ENCODE measurements at places on chromosomes 6 and 20.

DNA sequence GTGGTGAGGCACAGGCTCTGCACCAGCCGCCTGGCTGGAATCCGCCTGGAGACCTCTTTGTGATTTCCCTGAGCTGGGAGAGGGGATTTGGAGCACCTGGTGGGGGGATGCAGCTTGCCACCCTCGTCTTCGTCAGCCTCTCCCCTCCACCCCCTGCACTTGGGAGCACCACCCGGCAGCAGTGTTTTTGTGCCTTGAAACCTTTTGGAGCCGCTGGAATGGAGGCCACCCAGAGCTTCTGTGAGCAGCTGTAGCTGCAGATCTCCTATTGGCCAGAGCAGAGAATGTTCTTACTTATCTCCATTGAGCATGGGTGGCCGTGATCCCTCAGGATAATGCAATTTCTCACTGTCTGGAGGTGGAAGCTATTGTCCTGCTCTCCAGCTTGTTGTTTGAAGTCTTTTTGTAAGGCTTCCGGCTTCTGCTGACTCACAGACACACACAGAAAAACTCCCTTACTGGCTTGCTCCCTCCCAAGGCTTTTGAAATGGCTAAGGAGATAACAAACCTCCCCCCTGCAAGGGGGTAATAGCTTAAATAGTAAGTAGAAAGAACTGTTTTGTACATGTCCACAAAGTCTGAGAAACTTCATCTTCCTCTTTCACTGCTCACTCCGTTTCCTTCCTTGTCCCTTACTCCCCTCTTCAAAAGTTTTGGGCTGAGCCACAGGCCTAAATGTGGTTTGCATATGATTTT, 271.2 kb downstream of the PRL start:
- H3K27me3 ChIP-seq: no peaks in the 10 kb centered on the region
- peaks cover 22% of the 10 kb centered on the region for H3K4me1 ChIP-seq
- H3K27ac ChIP-seq: peak overlapping the region; percentile 9
- H3K4me3 ChIP-seq: no peak overlapping the region
- DNase-seq: no peak

DNA sequence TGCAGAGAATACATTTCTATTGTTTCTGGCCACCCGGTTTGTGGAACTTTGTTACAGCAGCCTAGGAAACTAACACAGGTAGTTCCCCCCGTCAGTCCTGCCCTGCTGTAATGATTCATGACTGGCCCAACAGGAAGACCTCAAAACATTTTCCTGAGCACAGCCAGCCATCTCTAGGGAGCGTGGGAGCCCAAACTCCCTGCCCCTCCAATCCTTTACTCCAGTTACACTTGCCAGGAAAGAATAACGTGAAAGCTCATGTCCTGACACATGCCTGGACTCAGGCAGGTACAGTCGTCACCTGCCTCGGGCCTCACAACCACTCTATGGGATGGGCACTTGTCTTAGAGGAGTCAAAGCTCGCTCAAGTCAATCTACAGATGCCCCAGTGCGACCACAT, 8.4 kb downstream of the TXNDC5 start:
- peaks cover 31% of the 10 kb centered on the region for H3K36me3 ChIP-seq
- no peak overlapping the region for H3K4me3 ChIP-seq
- no peak overlapping the region for H3K27ac ChIP-seq
- no peaks in the 10 kb centered on the region for H3K27me3 ChIP-seq
- DNase-seq: no peak

GRCh38 chr6:126722411-126722810, 382.5 kb downstream of the CENPW start:
- H3K4me3 ChIP-seq: no peak overlapping the region
- H3K4me1 ChIP-seq: no peaks in the 10 kb centered on the region
- no peak overlapping the region for H3K27ac ChIP-seq
- DNase-seq: no peak
- peaks cover 4% of the 10 kb centered on the region for H3K27me3 ChIP-seq

DNA sequence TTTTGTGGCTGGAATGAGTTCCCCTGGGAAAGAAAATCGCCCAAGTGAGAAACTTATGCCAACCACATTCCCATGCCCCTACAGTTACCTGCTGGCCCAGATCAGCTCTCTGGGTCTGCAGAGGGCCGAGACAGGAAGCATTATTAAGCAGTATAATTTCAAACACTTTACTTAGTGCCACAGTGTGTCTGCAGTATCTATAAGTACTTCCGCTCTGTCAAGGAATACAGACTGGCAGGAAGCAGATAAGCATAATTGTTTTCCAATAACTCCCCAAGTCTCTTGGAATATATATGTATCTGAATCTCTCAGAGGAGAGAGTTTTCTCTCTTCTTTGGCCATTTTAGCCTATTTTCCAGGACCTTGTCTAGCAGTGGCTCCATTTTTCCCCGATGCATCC, 24.9 kb downstream of the SAYSD1 start:
- no peak overlapping the region for H3K4me3 ChIP-seq
- H3K27ac ChIP-seq: no peak overlapping the region
- DNase-seq: no peak
- H3K36me3 ChIP-seq: no peaks in the 10 kb centered on the region

Data from osteocyte (in vitro differentiated cells).